ENCODE measurements at places on chromosomes 16 and 17.

DNA sequence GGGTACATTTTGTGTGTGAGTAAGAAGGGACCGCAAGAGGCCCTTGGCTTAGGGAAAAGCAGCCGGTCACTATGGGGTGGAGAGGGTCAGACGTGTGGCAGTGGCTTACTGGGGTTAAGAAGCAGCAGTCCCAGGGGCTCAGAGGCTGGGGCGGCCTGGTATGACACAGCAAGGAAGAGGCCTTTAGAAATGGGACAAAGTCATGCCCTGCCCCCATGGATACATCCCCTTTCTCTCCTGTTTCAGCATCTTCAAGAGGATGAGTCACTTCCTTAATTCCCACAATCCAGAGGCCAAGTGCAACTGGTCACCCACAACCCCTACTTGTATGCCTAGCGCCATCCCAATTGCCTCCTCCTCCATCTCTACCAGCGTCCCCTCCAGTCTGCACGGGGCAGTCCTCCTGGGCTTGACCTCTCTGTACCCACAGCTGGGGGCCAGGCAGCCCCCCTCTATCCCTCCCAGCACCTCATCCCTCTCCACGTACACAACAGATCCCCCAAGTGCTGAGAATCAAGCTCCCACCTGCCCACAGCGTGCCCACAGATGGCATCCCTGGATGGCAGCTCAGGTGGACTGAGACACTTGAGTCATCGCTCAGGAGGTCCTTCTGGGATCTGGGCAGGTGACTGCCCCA, 6.9 kb upstream of the EFTUD2 start:
- H3K36me3 ChIP-seq, result no peaks in the 10 kb centered on the region
- H3K27ac ChIP-seq, result no peak overlapping the region
- DNase-seq, result no peak
- no peak overlapping the region for H3K4me3 ChIP-seq
- no peaks in the 10 kb centered on the region for H3K27me3 ChIP-seq

GRCh38 chr17:56909742-56910508, 3.9 kb downstream of the TRIM25 start:
- H3K36me3 ChIP-seq, result peaks cover 47% of the 10 kb centered on the region
- H3K27ac ChIP-seq, result peak overlapping the region; percentile 87
- H3K27me3 ChIP-seq, result no peaks in the 10 kb centered on the region
- peaks cover 54% of the 10 kb centered on the region for H3K4me1 ChIP-seq
- DNase-seq, result no peak
- H3K4me3 ChIP-seq, result peak overlapping the region; percentile 92

GRCh38 chr17:43720311-43721060, 38.1 kb downstream of the SOST start:
- H3K27me3 ChIP-seq, result peaks cover 14% of the 10 kb centered on the region
- peaks cover 2% of the 10 kb centered on the region for H3K36me3 ChIP-seq
- peak overlapping the region; percentile 87 for H3K27ac ChIP-seq
- H3K4me1 ChIP-seq, result peaks cover 20% of the 10 kb centered on the region
- peak; percentile 87 for DNase-seq

DNA sequence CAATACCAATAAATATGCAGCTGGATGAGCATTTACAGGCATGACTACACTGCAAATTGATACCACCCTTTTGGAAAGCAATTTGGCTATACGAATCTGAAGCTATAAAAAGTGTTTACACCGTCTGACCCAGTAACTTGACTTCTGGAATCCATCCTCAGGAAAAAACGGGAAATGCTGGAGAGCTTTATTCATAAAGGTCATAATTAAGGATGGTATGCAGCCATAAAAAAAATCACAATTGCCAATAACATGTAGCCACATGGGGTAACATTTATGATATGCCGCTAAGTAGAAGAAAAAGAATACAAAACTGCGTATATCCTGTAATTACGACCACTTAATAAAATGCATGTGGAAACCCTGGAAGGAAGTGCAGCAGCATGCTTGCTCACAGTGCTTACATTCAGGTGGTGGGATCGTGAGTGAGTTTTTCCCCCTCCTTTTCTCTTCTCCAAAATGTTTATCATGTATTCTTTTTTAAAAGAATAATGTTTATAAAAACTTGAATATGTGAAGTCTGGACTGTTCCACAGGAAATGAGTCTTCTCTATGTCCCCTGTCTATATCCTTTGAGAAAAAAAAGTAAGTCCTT, 34.2 kb downstream of the COPRS start:
- DNase-seq, result no peak
- no peak overlapping the region for H3K4me3 ChIP-seq
- no peak overlapping the region for H3K27ac ChIP-seq
- no peaks in the 10 kb centered on the region for H3K36me3 ChIP-seq
- H3K27me3 ChIP-seq, result peaks cover 5% of the 10 kb centered on the region

GRCh38 chr17:66002812-66003211, 189.1 kb downstream of the CEP112 start:
- no peak overlapping the region for H3K27ac ChIP-seq
- no peaks in the 10 kb centered on the region for H3K36me3 ChIP-seq
- no peak overlapping the region for H3K4me3 ChIP-seq
- DNase-seq, result no peak

- H3K36me3 ChIP-seq, result no peaks in the 10 kb centered on the region
- no peaks in the 10 kb centered on the region for H3K27me3 ChIP-seq
- no peak overlapping the region for H3K27ac ChIP-seq
- DNase-seq, result no peak
- H3K4me1 ChIP-seq, result no peaks in the 10 kb centered on the region
These were observed 1070.0 kb downstream of the CDH11 start for GRCh38 chr16:64051824-64052223.
